Right renal pelvis (tissue), 4 donors: ENCODE measurements at places on chromosomes 4 and X. TPM values are rescaled to one million over a fixed set of nuclear protein-coding genes. Genes with fewer than 3 reads are reported as not detected.

TMLHE gene
- polyA plus RNA-seq = 27.0 TPM

DNA sequence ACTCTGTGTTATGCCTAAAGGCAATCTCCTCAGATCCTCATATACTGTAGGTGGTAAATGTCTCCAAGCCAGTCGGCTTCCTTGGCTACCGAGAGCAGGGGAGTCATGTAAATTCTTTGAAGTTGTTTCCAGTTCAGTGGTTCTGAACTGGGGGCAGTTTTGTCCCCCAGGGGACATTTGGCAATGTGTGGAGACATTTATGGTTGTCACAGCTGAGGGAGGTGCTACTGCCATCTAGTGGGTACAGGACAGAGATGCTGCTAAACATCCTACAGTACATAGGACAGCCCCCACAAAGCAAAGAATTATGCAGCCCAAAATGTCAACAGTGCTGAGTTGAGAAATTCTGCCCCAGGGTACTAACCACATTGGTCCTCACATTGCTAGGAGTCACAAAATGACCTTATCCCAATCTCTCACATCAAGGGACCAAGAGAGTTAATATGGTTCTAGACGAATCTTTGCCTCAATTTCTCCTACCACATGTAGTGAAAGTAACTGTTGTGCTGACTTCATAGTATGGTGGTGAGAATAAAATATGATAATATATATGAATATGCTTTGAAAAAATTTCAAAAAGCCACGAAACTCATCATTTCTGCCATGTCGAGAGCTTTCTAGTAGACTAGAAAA lies 104.4 kb upstream of the ARHGAP24 start:
- no peak for DNase-seq

DNA sequence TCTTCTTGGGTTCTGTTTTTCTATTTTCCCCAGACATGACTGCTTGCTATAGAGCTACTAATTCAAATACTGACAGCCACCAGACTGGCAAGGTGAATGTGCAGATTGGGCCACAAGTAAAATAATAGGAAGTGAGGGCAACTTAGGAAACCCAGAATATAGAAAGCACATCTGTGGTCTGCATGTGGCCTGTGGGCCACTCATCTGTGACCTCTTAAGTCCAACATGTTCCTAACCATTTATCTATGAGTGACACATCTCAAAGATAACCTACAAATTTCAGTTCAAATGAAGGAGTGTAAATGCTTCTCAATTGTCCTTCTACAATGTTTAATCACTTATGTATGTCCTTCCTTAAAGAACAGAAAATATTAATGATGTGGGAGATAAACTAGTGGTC lies 128.9 kb downstream of the REELD1 start:
- DNase-seq = no peak

DNA sequence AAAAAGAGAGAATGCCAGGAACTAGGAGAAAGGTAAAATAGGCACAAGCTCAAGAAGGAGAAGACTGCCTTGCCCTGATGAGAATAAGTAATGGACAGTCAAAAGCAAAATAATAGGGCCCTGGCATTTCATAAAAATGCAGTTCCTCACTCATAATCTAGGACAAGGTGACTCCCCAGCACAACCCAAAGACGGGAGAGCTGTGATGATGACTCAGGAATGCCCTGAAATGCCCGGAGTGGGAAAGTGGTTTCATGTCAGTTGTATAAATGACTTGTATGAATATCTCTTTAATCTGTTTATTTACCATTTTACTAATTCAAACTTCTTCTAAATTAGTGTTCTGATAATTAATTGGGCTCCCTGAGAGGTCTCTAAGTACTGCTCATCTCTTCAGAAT lies 28.8 kb upstream of the SETD7 start:
- no peak for DNase-seq

DNA sequence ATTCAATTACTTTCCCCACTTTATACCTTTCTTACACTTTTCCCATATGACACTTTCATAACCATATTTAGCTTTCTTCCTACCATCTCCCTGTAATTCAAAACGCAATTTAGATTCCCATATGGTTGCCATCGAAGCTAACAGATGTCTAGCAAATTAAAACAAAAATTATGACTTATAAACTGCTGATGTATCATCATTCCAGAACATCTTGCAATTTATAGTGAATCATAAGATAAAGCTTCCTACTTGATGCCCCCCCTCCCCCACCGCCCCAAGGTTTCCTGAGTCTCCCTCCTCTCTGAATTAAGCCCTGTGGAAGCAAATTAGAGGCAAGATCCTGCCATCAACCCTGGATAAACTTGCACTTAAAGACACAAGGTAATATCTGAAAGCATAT lies 5.4 kb downstream of the TSPAN5 start:
- no peak for DNase-seq

DNA sequence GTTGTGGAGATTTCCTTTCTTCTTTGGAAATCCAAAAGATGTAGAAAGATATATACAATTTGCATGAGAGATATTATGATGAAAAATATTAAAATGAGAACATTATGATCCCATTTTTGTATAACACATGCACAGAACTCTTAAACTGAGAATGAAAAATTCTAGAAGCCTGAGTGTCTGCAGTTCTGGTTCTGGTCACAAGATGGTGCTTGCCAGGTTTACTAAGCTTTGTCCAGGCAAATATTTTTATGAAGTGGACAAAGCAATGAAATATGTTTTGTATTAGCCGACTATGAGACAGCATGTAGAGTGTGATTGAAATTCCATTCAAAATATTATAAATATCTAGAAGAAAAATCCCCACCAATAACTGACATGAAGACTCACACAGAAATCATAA lies 2.2 kb downstream of the PWWP3B start:
- DNase-seq = no peak

GRCh38 chr4:73704314-73705055 lies 35.9 kb upstream of the CXCL8 start:
- no peak for DNase-seq
